ENCODE measurements at places on chromosomes 16 and 17.

GRCh38 chr16:54446639-54447038 is 160.1 kb upstream of the IRX3 start:
- DNase-seq: peak; percentile 28

DNA sequence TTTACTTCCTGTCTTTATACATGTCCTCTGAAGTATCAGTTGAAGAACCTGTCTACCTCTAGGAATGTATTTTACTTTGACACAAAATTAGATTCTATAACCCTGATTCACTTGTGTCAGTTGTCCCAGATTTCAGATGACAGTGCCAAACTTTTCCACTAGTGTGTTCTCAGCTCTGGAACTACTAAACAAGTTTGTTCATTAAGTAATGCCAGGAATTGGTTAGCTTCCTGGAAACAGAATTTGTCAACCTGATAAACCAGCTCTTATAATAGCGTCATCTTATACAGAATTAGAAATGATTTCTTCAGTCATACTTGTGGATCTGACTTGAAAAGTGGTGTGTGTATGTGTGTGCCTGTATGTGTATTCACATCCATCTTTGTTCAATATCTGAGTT is 7.4 kb downstream of the MAP3K3 start:
- no peak for DNase-seq

DNA sequence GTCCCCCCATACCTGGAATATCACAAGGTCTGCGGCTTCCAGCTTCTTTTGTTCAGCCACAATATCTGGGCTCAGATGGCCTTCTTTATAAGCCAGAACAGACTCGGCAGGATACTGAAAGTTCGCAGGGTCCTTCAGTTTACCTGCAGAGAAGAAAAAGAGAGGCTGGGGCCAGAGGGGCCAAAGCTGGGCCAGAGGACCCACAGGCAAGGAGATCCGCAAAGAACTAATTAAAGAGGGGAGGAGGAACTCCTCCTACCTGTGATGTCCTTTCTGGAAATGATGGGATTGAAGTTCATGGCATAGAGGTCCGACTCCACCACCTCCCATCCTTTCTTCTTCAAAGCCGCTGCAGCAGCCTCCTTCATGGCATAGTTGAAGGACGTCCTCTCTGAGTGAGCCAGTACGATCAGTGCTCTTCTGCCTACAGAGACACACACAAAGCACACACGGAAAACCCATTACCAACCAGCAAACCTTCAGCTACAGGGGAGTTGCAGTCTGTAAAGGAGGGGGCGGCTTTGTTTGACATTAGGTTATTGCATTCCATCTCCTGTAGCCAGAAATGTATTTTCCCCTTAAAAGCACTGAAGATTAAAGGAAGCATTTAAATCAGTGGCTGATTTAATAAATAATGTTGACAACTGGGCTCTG is 8.1 kb downstream of the NQO1 start:
- no peak for DNase-seq

- no peak for DNase-seq
These were observed 38.4 kb downstream of the TSC2 start for GRCh38 chr16:2086106-2086742.

DNA sequence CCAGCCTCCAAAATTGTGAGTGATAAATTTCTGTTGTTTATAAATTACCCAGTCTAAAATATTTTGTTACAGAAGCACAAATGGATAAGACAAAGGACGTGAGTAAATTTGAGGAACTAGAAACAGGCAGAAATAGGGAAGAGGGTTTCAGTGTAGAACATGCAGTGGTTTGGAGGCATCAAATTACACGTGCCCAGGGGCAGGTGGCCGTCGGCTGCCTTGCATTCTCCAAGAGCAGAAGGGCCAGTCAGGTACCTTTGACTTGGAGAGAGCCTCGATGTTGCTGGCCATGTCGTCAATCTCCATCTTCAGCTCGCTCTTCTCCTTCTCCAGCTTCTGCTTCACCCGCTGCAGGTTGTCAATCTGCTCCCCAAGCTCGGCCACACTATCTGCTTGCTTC is 54.3 kb downstream of the MYH13 start:
- no peak for DNase-seq

DNA sequence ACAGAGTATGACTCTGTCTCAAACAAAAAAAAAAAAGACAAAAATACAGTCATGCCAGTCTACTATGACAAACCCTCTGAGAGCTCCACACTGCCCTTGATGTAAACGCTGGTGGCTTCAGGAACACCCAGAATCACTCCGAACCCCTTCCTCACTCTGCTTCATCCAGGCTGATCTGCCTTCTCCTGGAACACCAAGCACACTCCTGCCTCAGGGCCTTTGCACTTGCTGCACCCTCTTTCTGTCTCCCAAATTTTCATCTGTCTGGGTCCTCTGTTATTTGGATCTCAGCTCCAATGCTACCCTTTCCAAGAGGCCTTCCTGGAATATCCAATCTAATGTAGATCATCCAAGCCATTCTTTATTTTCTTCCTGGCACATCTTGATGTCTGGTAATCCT is 7.9 kb upstream of the SLC39A11 start:
- DNase-seq: no peak

DNA sequence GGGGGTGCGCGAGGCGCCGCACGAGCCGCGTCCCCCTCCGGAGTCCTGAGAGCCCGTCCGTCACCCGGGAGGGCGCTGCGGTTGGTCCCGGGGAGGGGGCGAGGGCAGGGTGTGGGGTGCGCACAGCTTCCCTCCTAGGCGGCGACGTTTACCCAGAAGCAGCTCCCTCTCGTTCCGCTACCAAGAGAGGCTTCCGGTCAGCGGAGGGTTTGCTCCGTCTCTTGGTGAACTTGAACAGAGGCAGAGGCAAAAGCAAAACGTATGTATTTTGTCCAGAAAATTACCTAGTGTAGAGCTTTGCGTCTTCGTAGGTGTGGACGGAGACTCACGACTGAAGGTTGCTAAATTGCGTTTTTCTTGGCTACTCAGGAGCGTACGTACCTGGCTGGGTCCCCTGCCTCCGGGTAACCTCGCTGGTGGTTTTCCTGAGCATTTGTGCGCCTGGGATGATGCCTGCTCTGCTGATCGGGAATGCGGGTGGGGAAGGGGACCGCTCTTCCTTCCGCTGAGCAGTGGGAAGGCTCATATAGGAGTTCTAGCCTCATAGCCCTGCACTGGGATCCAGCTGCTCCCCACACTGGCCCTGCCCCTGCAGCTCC is 833 bp downstream of the WSCD1 start:
- peak; percentile 44 for DNase-seq

DNA sequence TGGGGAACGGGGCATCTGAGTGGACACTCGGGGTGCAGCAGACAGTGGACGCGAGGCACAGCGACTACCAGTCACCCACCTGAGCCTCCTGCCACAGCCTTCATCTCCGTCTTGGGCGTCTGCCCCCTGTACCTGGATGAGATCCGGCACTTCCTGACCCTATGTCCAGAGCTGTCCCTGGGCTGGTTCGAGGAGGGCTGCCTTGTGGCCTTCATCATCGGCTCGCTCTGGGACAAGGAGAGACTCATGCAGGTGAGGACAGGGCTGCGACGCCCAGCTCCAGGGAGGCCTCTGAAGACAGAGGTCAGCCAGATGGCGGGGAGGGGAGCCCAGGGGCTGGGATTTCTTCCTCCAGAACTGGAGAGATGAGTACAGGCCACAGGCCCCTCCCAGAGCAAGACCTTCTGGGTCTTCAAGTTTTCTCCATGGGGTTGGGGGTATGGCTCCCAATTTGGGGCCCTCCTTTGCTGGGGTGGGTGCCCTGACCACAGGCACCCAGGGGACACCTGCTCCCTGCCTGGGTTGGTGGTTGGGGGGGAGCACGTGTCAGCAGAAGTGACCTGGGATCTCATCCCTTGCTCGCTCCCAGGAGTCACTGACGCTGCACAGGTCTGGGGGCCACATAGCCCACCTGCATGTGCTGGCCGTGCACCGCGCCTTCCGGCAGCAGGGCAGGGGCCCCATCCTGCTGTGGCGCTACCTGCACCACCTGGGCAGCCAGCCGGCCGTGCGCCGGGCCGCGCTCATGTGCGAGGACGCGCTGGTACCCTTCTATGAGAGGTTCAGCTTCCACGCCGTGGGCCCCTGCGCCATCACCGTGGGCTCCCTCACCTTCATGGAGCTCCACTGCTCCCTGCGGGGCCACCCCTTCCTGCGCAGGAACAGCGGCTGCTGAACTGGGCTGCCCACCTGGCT is 1.9 kb downstream of the AANAT start:
- DNase-seq: no peak

GRCh38 chr17:40555296-40556190 is 9.7 kb downstream of the CCR7 start:
- DNase-seq: no peak

- DNase-seq: no peak
These were observed 11.1 kb downstream of the COG1 start for GRCh38 chr17:73203788-73204479.

- peak; percentile 23 for DNase-seq
These were observed 530 bp downstream of the GSG1L start for GRCh38 chr16:28062847-28063521.
